Stimulated activated CD8-positive, alpha-beta memory T cell treated with anti-CD3 and anti-CD28 coated beads, Interleukin-15, amount 100 ng/mL, for 4 hours (primary cell): ENCODE measurements at places on chromosomes 3 and 15.

DNA sequence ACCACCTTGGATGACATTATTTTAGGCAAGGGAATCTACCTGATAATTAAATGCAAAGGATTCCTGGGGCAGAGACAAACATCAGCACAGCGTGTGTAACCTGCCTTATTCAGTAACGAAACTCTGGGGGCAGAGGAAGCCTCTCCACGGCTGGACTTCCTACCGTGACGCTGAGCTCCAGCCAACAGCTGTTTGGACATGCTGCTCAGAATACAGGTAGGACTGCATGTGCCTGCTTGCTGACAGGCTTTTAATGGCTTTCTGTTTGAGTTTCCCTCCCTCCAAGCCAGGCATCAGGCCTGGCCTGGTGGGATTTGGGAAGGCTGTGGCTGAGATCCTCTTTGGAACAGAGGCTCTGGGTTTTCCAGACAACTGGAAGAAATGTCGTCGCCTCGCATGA lies 150.6 kb downstream of the ADAMTS17 start:
- no peak for DNase-seq

DNA sequence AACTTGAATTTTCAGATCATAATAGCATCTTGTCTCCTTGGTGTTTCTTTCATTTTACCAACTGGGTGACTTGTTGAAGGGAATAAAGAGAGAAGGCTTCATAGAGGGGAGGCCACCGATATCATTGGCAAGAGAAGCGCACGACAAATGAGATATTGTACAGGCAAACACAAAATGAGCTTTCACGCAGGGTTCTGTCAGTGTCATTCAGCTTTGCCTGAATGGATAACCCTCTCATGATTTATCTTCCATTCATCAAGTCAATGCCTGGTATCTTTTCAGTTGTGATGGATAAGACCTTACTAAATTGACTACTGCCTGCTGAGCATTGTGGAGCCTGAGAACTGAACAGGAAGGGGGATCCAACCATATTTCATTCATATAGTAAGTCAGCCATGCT lies 188.6 kb upstream of the EPHA3 start:
- no peak for DNase-seq

GRCh38 chr15:44836094-44836493 lies 99.8 kb downstream of the TRIM69 start:
- DNase-seq, result no peak

DNA sequence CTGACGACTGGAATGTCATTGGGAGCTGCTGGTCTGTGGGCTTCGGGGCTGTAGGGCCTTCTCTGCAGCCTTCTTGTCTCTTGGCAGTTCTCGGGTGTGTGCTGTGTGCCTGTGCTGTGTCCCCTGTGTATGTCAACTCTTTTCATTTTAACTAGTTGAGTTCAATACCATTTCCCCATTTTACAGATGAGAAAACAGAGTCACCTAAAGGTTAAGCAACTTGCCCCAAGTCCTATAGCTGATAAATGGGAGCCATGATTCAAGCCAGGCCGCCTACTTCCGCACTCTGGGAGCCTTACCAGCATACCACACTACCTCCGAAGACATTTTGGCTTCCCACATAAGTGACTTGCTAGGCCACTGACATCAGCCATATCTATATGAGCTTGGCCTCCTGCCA lies 85.7 kb downstream of the FAM81A start:
- DNase-seq, result no peak

GRCh38 chr3:127193341-127193740 lies 410 bp downstream of the PRR23E start:
- no peak for DNase-seq

- no peak for DNase-seq
Observed at GRCh38 chr3:25817107-25817506, 27.2 kb downstream of the OXSM start.

DNA sequence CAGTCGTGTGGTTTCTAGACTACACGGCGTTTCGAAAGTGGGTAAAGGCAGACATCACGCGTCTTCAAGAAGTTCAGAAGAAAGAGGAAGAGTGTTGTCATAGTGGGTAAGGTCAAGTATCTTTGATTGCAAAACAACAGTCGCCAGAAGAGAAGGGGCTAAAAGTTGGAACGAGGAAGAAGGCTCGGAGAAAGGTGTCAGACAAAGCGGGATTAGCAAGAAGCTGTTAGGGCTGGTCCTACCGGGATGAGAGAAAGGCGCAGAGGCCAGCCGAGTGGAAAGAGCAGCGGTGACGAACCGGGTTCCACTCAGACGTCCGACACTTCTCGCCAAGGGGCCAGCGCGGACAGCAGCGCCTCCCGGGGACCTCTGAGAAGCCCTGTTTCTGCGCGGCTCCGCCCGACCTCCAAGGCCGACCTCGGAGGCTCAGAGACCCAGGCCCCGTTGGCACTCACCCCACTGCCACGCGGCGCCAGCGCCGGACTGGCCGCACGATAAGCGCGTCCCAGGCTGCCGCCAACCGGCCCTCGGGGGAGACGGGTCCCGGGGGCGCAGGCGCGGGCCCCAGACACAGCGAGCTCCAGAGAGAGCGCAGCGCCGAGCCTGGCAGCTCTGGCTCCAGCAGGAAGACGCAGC lies 436 bp downstream of the ADPGK start:
- DNase-seq, result no peak

DNA sequence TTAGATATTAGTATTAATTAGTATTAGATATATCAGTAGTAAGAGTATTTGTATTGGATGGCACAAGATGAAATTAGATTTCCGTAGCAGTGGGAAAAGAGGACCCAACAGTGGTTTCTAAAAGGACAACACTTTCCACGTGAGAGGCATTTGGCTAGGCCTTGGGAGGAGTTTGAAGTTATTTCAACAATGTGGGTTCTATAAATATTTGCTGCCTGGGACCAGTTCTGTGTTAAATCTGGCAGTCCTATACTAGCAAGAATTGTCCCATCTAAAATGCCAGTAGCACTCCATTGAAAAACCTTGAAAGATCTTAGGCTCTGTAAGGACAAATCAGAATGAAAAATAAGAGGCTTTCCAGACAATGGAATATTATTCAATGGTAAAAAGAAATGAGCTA lies 347.1 kb upstream of the DNAJC19 start:
- no peak for DNase-seq

DNA sequence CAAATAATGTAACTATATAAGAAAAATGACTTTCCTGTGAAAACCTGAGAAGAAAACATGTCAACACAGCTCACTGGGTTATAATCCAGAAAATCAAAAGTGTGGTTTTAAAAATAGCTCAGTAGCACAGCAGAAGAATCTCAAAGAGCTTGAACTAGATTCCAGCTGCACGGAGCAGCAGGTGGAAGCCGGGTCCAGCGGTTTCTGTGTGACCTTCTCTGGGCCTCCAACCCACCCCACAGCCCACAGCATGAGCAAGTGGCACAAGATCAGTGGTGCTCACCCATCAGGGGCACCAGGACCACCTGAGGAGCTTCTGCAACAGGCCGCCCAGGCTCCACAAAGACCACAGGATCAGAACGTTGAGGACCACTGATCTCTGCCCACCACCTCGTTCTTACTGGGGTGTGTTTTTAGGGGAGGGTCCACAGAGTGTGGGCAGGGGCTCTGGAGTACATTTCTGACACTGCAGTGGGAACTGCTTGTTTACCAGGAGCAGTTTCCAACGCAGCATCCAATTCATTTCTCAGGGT lies 23.2 kb downstream of the SLC41A3 start:
- DNase-seq, result no peak

DNA sequence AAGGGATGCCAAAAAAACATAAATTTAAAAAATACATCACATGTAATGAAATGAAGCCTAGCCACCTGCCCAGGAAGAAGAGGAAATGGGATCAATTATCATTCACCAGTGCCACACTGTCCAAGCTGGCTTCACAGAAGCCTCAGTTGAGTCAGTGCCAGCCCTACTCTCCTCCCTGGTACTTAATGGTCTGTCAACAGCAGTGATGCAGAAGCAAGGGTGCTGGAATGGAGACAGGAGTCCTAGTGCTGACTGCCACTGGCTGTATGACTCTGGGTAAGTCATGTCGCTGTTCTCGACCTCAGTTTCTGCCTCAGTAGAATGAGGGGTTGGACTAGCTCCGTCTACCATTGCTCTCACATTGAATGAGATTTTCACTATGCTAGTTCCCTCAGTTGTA lies 78.5 kb upstream of the LARS2 start:
- no peak for DNase-seq

GRCh38 chr3:56986347-56986746 lies 74.1 kb upstream of the SPATA12 start:
- no peak for DNase-seq

DNA sequence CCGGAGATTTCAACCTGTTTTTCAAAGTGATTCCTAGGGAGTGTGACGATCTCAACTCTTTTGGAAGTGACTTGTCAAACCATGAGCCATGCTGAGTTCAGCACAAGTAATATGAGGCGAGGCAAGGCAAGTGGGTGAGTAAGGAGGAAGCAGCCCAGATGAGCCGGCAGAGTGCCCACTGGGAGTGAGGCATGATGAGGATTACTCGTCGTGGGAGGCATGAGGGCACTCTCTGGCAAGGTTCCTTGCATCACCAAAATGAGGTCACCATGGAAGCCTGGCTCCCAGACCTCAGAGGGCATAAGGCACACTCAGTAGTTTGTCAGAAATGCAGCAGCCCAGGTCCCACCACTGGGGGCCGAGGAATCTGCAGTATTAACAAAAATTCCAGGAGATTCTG lies 636.1 kb downstream of the MAGI1 start:
- no peak for DNase-seq

DNA sequence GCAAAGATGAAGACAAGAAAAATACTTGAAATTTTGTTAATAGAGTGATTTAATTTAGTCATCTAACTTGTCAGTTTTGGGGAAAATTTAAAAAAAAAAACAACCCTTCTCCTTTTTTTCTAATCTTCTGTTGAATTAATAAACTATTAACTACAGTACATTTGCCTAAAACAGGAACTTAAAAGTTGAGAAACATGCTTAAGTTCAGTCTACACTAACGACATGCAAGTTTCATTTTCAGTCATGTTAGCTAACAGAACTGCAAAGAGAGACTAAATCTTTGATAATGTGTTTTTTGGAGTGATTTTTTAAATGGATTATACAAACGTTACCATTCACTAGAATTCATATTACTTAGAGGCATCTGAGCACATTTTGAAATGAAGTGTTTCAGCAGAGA lies 71.9 kb upstream of the MBNL1 start:
- DNase-seq, result no peak

GRCh38 chr15:55661428-55661827 lies 73.3 kb upstream of the PYGO1 start:
- DNase-seq, result no peak

DNA sequence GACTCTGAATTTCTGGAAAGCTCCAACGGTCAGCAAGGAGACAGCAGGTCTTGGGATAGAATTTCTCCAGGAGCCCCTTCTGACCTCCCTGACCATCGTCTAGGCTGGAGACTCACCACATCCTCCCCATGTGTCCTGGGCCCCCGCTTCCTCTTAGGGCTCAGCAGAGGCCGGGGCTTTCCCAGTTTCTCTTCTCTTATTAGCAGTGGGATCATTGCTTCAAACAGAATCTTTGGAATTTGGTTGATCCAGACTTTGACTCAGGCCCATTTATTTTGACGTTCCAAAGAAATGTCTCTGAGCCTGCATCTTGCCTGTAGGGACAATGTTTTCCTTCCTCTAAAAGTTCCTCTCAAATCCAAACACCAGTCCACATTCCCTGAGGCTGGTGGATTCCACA lies 38.4 kb upstream of the SLC6A6 start:
- DNase-seq, result no peak

- no peak for DNase-seq
Observed at GRCh38 chr3:56323986-56324420, 144.3 kb downstream of the ERC2 start.

DNA sequence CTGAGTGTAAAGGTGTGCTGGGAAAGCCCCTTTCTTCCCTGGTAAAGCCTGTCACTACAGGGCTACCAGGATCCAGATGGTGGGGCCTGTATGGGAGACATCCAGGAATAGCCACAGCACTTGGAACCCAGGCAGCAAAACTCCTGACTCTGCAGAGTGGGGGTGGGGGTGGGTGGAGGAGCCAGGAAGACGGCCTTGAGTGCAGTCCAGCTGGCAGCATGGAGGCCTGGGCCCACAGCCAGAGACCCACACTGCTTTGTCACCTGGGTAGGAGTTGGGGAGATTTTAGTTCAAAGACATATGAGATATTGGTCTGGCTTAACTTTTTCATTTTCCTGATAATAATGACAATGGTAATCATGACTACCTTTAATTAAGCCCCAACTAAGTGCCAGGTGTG lies 116.7 kb upstream of the MRPS22 start:
- DNase-seq, result no peak

GRCh38 chr3:27723001-27723445 lies 900 bp upstream of the EOMES start:
- no peak for DNase-seq

- peak; percentile 46 for DNase-seq
Observed at GRCh38 chr3:45064512-45065372, 38.6 kb downstream of the CLEC3B start.

DNA sequence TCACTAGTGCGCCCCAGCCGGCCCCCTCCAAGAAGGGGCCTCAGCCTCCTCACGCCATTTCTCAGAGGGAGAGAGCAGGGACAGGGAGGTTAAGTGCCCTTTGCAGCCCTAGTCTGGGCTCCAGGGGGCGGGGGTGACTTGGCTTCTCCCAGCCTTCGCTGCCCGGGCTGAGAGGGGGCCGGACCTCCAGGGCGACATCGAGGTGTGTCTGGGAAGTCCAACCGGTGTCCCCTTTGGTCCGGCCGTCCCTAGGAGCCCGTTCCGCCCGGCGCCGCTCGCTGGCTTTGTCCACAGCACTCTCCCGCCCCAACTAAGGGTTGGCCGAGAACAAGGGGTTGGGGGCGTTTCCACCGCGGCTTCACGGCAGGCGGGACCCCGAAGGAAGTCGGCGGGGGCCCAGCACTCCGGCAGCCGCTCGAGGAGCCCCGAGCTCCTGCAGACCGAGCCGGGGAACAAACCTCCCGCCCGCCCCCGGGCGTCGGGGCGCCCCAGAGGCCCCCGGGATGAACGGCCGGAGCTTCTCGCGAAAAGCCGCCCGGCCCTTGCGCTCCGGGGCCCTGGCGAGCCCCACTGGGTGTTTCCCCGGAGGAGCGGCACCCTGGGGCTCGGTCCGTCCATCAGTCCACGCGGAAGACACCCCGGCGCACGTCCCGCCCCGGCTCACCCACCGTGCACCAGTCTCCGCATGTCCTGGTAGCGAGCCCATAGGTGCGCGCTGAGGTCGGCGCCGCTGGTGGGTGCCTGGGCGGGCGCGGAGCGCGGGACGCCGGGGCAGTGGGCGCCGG lies 627 bp downstream of the NT5DC2 start:
- no peak for DNase-seq

- no peak for DNase-seq
Observed at GRCh38 chr3:105235221-105235620, 131.5 kb upstream of the ALCAM start.
